ENCODE measurements at places on chromosomes 1 and 21. TPM values are rescaled to one million over a fixed set of nuclear protein-coding genes. Genes with fewer than 3 reads are reported as not detected.

C1orf105 gene
- total RNA-seq = not detected

TEX38 gene
- total RNA-seq = not detected

RIMKLA gene
- total RNA-seq = under 0.01 TPM

FCN3 gene
- total RNA-seq = not detected

ABCA4 gene
- 4.2 TPM for total RNA-seq

NBPF6 gene
- not detected for total RNA-seq

SPRR2B gene
- total RNA-seq = not detected

PDE4B gene
- total RNA-seq = 55.6 TPM

ANKRD35 gene
- 0.32 TPM for total RNA-seq

ANP32E gene
- total RNA-seq = 41.5 TPM

KCNK2 gene
- total RNA-seq = not detected

NIPAL3 gene
- total RNA-seq = 19.2 TPM

NTMT2 gene
- not detected for total RNA-seq

NPPB gene
- total RNA-seq = not detected

PBX1 gene
- total RNA-seq = 1.9 TPM

GPR153 gene
- total RNA-seq = 1.4 TPM

C1orf167 gene
- total RNA-seq = not detected

THAP3 gene
- 15.3 TPM for total RNA-seq

TEX35 gene
- total RNA-seq = not detected

OR2T2 gene
- total RNA-seq = not detected

BSDC1 gene
- total RNA-seq = 46.1 TPM

APOBEC4 gene
- total RNA-seq = not detected

SDE2 gene
- 31.9 TPM for total RNA-seq

SHISA4 gene
- 13.0 TPM for total RNA-seq

MED8 gene
- 70.5 TPM for total RNA-seq

ETV3L gene
- total RNA-seq = not detected

CYP4A22 gene
- not detected for total RNA-seq

TTC22 gene
- total RNA-seq = not detected

FAM167B gene
- 3.6 TPM for total RNA-seq

CSF3R gene
- total RNA-seq = not detected

MCOLN3 gene
- total RNA-seq = not detected

LRRC7 gene
- total RNA-seq = not detected

CELSR2 gene
- total RNA-seq = 0.65 TPM

GBP6 gene
- not detected for total RNA-seq

PTPN14 gene
- 37.7 TPM for total RNA-seq

KRTAP12-2 gene
- not detected for total RNA-seq

SLC27A3 gene
- 13.8 TPM for total RNA-seq
